Astrocyte (in vitro differentiated cells and primary cell): ENCODE measurements at places on chromosomes 6 and 20.
A peak's percentile ranks its signal among the peaks of the same experiment; 100 is the strongest.

DNA sequence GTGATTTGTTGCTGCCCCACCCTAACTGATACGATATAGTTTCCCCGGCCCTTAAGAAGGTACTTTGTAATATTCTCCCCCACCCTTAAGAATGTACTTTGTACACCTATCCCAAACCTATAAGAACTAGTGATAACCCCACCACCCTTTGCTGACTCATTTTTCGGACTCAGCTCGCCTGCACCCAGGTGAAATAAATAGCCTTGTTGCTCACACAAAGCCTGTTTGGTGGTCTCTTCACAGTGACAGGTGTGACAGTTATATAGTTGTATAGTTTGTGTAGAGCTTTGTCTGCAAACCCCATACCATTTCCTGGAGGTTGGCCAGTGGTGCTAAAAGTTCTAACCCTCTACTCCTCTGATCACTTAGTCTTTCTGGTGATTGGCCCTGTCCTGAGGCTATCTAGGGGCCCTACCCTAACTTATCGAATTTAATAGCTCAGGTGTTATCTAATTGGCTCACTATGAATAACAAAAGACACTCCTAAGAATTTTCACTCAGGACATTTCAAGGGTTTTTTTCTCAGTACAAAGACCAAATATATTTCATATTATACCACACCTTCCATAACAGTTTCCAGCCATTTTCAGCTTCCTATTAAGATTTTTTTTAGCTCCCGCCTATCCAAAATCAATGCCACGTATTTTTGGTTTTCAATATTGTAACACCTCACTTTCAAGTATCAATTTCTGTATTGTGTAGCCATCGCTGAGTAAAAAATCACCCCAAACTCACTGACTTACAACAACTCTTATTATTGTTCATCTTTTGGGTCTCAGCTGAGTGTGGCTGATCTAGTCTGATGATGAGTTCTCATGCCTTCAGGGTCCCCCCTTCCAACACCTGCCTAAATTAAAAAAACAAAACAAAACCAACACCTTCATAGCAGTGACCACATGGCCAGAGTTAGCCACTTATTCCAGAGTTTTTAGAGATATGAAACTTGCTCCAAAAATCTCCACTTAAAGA lies 9.8 kb upstream of the BTN1A1 start:
- no peak for DNase-seq

- DNase-seq = no peak
These were observed 191.6 kb upstream of the SUPT3H start for GRCh38 chr6:45569210-45569945.

DNA sequence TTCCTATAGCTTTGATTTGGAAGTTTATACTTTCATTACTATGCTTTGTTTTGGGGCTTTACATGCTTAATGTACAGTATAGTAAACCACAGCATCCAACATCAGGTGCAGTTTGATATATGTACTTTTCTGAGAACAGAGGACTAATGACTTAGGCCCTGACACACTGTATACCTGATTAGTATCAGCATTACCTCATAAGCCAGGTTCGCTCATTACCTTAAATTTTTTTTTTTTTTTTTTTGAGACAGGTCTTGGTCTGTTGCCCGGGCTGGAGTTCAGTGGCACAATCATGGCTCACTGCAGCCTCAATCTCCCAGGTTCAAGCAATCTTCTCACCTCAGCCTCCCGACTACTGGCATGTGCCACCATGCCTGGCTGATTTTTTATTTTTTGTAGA lies 28.4 kb downstream of the CD109 start:
- DNase-seq = no peak

DNA sequence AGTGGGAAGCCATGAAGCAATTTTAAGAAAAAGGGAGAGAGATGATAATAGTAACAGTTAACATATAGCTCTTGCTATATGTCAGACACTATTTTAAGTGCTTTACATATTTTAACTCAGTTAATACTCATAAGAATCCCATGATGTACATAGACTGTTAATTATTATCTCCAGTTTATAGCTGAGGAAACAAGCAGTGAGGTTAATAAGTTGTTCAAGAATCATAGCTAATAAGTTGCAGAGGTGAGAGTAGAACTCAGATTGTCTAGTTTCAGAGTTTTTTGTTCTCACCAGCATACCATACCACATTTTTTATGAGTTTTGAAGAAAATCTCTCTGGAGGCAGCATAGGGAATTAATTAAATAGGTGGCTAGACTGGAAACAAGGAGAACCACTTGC lies 144.6 kb upstream of the MMS22L start:
- no peak for DNase-seq

DNA sequence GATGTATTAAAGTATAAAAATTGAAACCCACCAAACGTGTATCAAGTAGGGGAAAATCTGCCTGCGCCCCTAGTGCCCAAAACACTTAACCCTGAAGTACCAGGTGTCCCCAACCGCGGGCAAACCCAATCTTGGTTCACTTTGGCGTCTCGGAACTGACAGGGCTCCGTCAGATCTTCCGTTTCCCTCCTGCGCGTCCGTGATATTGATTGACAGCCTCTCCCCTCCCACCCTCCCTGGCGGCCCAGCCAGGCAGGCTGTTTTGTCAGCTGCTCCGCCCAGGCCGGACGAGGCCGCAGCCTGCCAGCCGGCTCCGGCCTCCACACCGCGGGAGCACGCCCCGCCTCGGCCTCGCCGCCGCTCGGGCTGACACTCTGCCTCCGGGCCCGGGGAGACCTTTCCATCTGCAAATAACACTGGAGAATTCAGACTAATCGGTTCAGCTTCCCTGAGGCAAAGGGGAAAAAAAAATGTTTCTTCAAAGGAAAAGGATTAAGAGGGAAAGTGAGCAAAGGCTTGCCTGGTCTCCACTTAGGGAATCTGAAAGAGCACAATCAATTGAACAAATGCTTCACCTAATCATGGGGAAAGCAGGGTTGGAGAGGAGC lies 234.9 kb upstream of the MCHR2 start:
- peak; percentile 45 for DNase-seq

GRCh38 chr6:140636271-140636907 lies 1261.9 kb upstream of the CITED2 start:
- no peak for DNase-seq

- no peak for DNase-seq
These were observed 795.1 kb upstream of the HS3ST5 start for GRCh38 chr6:115137910-115138309.

- DNase-seq = no peak
These were observed 116.0 kb upstream of the FOXA2 start for GRCh38 chr20:22700367-22700766.

- no peak for DNase-seq
These were observed 404.6 kb upstream of the IRAK1BP1 start for GRCh38 chr6:78462728-78463127.

GRCh38 chr20:50537546-50538201 lies 27.5 kb downstream of the PTPN1 start:
- no peak for DNase-seq

DNA sequence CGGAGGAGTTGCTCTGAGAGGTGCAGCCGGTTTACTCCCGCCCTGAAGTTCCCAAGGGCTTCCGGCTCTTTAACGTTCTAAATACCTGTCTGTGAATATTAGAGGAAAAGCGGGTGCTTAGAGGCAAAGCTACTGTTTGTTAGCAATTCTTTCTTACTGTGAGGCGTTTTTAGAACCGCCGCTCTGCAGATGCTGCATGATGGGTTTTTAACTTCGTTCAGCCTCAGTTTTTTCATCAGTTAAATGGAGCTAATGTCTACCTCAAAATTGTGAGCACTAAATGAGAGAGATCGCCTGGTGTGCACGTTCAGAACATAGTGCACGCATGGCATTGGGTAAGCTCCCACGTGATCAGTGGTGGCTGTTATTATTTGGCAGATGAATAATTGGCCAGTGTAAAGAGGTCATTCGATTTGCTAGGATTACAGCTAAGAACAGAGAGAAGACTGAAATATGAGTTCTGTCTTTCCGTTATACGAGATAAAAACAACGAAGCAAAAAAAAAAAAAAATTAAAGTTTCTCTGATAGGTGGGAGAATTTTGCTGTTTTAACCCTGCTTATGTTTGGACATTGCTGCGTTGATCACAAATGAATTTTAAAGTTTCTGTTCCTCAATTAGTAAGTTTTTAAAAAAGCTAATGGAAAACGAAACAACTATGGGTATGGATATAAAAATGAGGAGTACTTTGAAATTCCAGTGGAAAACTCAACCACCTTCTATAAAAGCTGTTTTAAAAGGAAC lies 660 bp upstream of the TFB1M start:
- peak; percentile 75 for DNase-seq

DNA sequence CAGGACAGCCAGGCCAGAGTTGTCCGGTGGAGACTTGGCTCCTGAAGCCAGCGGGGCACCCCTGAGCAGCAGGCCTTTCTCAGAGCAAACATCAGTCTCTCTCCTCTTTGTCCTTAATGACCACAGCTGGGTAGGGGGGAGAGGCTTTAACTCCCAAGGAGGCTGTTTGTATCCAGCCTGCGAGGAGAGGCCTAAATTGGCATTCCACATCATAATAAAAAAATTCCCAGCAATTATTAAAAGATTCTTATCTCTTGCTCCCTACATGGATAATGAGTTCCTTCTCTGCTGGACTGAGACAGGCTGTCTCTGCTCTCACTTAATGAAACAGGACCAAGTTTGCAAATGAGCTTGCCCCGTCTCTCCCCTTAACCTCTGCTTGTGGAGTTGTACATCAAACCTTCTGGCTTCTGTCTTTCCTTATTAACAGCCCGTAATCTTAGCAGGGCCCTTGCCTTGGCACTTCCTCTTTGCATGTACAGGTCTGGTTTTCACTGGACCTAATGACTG lies 838.2 kb downstream of the MAFB start:
- peak; percentile 39 for DNase-seq

GRCh38 chr6:119174085-119174445 lies 95.6 kb upstream of the FAM184A start:
- no peak for DNase-seq

- no peak for DNase-seq
These were observed 49.8 kb downstream of the SMOC2 start for GRCh38 chr6:168490757-168491156.

DNA sequence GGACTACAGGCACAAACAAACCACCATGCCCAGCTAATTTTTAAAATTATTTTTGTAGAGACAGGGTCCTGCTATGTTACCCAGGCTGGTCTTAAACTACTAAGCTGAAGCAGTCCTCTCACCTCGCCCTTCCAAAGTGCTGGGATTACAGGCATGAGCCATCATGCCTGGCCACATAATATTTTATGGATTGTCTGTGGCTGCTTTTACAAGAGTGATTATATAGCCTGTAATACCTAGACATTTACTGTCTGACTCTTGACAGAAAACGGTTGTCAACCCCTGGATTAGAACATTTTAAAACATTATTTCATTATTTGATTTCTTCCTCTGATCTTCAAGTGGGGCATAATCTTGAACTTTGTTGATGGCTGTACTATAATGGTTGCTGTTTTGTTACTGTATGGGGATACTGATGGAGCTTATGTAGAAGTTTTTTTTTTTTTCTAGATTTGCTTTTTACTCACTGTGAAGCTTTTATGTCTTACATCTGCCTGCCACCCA lies 14.3 kb downstream of the PARD6B start:
- DNase-seq = no peak

DNA sequence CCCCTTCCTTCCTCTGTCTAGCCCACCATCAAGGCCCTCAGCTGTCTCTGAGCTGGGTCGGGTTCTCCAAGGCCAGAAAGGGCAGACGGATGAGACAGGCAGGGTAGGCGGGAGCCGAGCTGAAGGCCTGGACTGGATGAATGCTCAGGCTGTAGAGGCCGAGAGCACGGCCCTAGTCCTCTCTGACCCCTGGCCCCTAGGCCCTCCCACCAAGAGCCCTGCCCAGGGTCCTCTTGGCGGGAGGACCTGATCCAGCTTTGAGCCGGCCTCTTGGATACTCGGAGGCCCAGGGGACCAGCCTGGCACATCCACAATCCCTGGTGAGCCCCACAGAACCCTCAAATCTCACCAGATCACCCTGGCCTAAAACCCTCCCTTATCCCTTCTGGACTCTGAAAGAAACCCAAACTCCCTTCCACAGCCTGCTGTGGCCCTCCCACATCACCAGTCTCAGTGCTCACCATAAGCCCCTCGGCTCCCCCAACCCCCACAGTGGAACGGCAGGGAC lies 8.2 kb downstream of the ADISSP start:
- no peak for DNase-seq

DNA sequence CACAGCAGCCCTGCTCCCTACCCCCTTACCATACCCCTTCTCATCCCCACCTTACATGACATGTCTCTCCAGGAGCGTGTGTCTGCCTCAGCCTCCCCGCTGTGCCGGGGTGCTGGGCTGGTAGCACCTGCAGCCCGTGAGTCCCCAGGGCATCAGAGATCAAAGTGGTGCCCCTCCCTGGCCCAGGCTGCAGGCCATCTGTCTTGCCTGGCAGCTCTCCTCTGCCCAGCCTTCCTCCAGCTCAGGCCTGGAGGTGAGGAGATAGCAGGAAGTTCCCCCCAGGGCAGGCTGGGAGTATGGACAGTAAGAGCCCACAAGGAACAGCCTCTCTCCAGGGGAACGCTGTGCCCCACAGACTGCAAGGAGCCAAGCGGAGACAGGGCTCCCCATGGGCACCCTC lies 35.3 kb downstream of the GRM4 start:
- no peak for DNase-seq

GRCh38 chr6:135195522-135195921 lies 14.4 kb downstream of the MYB start:
- DNase-seq = no peak

- no peak for DNase-seq
These were observed 317.6 kb downstream of the CLIC5 start for GRCh38 chr6:45698046-45698445.

GRCh38 chr20:64010711-64011237 lies 25.2 kb upstream of the C20orf204 start:
- DNase-seq = no peak

DNA sequence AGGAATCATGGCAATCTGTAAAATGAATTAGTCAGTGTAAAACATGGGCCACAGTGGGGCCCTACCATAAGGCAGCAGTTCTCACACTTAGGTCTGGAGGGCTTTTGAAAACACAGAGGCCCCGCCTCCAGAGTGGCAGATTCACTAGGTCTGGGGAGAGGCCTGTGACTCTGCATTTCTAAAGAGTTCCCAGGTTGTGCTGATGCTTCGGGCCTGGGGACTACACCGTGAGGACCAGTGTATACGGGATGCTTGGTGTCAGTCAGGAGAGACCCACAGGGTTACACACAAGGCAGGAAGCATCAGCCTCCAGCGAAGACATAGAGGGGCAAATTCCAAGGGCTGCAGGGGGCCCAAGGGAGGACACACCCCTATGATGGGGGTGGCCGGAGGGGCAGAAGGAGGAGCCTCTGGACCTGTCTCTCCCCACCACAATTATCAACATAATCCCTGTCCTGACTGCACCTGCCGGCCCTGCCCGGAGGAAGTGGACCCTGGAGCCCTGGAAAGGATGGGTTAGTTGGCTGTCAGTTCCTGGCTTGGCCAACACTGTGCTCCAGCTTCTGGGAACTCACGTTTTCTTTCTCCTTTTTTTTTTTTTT lies 46.7 kb downstream of the FGD2 start:
- no peak for DNase-seq

DNA sequence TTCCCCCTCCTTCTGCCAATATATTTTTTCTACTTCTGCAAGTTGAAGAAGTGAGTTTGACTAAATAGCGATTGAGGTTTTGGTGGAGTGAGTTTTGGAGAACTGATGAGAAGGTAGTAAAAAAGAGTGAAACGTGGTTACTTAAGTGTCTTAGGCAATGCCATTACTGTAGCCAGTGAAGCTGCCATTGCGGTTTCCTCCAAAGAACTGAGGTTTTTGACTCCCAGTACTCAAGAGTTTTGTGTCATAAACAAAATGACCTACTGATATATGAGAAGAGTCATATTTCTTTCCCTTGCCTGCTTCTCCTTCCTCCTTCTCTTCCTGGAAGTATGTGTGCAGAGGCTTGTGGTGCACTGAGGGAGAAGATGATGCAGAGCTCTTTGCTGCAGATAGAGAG lies 554.5 kb upstream of the MAP3K7 start:
- no peak for DNase-seq

GRCh38 chr20:44681796-44682566 lies 30.5 kb upstream of the ADA start:
- no peak for DNase-seq
